ENCODE measurements at places on chromosomes 7 and 10.

- no peak for DNase-seq
Observed at GRCh38 chr7:25586513-25586912, 358.2 kb upstream of the NPVF start.

GRCh38 chr10:28806488-28806941 is 129.2 kb downstream of the BAMBI start:
- DNase-seq, result no peak

GRCh38 chr7:23713285-23714149 is 3.5 kb downstream of the STK31 start:
- DNase-seq, result no peak

DNA sequence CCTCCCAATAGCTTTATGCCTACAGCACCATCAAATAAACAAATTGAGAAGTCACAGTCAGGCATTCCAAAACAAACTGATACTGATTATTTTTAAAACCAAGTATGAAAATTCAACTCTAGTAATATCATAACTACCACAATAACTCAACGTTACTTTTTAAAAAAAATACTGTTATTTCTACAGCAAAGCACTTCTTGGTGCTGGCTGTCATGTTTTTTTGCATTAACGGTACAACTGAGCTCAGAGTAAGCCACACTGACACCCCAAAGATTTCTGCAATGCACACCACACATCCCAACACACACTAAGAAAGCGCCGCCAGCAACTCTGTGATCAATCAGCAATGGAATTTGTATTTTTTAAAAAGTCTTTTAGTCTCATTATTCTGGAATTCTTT is 113.6 kb downstream of the RNF32 start:
- no peak for DNase-seq

All from activated CD4-positive, alpha-beta T cell treated with anti-CD3 and anti-CD28 coated beads for 48 hours (primary cell).